ENCODE measurements at places on chromosomes 16 and 17. TPM values are rescaled to one million over a fixed set of nuclear protein-coding genes. Genes with fewer than 3 reads are reported as not detected.

- no peak for DNase-seq
These were observed 10.0 kb upstream of the ZFP3 start for GRCh38 chr17:5068236-5068635.

DNA sequence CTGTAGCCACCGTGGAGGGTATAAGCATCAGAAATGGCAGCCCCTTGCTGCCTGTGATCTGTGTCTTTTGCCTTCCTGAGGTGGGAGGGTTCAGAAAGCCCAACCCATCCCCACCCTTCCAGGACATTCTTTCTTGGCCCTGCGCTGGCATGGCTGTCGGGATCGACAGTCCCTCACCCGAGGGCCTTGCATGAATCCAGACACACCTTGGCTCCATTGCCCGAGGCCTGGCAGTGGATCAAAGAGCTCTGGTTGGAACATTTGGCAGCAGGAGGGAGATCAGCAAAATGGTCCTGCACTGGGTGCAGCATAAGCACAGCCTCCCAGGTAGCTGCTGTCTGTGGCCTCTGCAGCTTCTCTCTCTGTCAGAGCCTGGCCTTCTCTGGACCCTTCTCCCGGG lies 246.6 kb upstream of the MAF start:
- DNase-seq: no peak

GRCh38 chr16:85983064-85983463 lies 84.1 kb downstream of the IRF8 start:
- no peak for DNase-seq

DNA sequence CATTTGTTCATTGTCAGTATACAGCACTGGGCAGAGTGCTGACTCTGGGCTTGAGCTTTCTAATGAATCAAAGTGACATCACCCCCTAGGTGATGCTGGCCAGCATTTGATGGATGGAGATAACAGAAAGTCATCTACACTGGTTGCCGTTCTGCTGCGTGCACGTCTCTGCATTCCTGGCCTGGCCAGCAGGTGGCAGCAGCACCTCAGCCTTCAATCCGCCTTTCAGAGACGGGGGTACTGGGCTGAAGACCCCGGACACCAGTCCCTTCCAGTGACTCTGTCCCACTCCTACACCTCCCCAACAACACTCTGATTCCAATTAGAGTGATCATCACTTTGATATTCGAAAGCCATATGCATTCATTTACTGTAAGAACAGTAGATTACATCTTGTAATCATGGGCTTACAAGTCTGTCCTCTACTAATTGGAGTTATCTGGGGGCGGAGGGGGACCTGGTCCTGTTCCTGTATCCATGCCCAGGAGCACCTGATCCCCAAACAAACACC lies 6.0 kb downstream of the CPSF4L start:
- peak; percentile 42 for DNase-seq

The SP6 gene
- 1.6 TPM for total RNA-seq

GRCh38 chr16:29011112-29011511 lies 26.3 kb downstream of the LAT start:
- DNase-seq: no peak

The SLC35G6 gene
- total RNA-seq: not detected

- DNase-seq: peak; percentile 32
These were observed 38.6 kb upstream of the SLFN13 start for GRCh38 chr17:35486920-35487732.

DNA sequence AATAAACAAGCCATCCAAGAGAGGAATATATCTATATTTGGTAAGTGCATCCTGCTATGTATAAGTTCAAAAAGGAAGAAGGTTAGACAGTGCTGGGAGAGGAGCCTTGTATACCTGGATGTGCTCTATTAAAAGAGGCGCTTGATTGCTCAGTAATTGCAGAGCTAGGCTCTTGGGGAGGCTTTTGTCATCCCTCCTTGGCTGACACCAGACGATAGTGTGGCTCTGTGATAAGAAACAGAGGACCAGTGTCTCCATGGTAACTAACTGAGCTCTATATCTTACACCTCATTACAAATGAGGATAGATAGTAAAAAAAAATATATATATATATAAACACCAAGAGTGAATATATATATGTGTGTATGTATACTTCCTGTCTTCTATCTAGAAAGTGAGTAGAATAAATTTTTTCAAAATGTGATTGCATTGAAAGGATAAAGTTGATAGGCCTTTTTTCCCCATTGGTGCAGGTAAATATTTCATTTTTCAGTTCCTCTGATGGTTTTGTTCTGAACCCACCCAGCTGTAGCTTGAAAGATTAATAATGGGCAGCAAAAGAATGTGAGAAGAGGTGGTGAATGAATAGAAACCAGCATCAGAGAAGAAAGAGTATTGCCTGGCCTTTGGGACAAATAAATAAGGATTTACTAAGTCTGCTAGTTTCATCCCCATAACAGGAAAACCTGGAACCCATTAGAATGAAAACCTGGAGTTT lies 303.7 kb downstream of the ZFHX3 start:
- DNase-seq: no peak

The DLX4 gene
- total RNA-seq: 0.28 TPM

The TBC1D26 gene
- not detected for total RNA-seq

The CCL17 gene
- total RNA-seq: not detected

The SLC38A8 gene
- total RNA-seq: not detected

The SRCIN1 gene
- 3.9 TPM for total RNA-seq

The DNAJC7 gene
- 96.4 TPM for total RNA-seq

DNA sequence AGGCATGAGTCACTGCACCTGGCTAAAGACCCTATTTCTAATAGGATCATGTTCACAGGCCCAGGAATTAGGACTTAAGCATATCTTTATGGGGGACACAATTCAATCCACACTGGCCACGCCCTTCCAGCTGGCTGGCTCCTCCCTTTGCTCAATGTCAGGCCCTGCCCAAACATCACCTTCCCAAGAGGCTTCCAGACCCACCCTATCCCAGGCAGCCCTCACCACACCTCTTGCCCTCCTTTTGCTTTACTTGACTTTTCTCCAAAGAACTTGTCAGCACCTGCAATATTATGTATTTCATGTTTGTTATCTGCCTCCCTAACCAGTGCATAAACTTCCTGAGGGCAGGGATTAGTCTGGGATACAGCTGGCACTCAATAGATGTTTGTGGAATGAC lies 109.6 kb upstream of the CDH5 start:
- no peak for DNase-seq

GRCh38 chr16:79601931-79602627 lies 1.5 kb upstream of the MAF start:
- peak; percentile 83 for DNase-seq

The KRTAP9-4 gene
- not detected for total RNA-seq

The KRT222 gene
- total RNA-seq: 2.1 TPM

- DNase-seq: peak; percentile 68
These were observed 115.3 kb downstream of the SLC39A11 start for GRCh38 chr17:72976971-72977770.

The TNFRSF13B gene
- total RNA-seq: not detected

GRCh38 chr16:11379420-11379819 lies 34.2 kb downstream of the RMI2 start:
- DNase-seq: peak; percentile 65

- no peak for DNase-seq
These were observed 8.7 kb downstream of the USB1 start for GRCh38 chr16:58009856-58010416.

- DNase-seq: peak; percentile 88
These were observed 3.1 kb upstream of the SETD6 start for GRCh38 chr16:58511933-58512815.

DNA sequence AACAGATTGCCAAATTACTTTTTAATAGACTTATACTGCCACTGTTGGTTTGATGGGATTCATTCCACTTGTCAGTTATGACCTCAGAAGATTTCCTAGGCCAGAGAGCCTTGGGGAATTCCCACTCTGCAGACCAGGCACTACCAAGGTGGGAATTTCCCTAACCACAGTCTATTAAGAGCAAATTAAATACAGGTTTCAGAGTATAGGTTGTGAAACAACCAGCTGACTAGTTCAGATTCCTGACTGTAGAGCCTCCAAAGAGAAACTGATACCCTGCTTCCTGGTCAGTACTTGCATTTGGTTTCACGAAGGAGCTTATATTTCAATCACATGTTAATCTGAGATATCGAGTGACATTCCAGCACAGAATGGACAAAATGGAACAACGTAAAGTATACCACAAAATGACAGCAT lies 186.5 kb downstream of the STX8 start:
- DNase-seq: no peak

- no peak for DNase-seq
These were observed 8.1 kb downstream of the ITGB4 start for GRCh38 chr17:75729351-75729750.

The CHST5 gene
- 0.68 TPM for total RNA-seq

The GP1BA gene
- total RNA-seq: not detected

- DNase-seq: no peak
These were observed 54.5 kb downstream of the GTF3C1 start for GRCh38 chr16:27495191-27495590.

DNA sequence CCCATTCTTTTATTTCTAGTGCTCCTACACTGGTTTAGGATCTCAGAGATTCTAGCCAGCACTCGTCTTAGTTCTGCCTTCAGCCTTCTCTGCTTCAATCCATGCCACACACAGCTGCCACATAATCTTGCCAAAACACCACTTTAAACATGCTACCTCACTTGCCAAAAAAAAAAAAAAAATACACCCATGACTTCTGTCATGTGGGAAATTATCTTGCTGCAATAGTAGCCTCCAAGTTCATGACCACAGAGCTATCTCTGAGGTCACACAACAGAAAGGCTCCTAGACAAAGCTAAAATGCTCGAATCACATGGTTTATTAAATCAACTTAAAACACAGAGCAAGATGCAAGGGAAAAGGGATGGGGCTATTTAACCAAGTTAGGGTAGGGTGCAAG lies 18.1 kb downstream of the FZD2 start:
- no peak for DNase-seq

The ZNF19 gene
- 3.3 TPM for total RNA-seq

DNA sequence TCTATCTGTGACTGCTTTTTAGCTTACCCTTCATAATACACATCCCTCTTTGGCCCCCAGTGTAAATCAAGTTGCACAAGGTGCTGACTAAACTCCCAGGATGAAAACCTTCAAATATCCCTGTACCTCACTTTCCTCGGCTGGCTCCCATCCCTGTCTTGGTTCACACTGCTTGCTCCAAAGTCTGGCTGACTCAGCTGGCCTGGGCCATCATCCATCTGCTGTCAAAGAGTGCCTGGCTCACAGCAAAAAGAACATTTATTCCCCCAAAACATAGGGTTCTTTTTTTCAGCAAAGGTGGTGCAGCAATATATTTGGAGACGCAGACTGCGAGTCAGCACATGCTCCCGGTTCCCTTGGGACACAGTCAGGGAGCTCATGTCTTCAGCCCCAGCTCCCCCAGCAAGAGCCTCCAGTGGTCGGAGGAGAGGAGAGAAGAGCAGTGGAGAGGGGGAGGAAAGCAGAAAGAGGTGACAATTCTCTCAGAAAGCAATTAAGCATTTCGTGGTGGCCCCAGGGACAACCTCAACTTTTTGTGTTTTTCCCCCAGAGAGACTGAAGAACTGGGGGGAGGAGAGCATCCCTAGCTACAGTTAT lies 26.1 kb downstream of the GPR142 start:
- DNase-seq: peak; percentile 66

GRCh38 chr16:11841026-11841425 lies 10.3 kb downstream of the RSL1D1 start:
- DNase-seq: no peak

GRCh38 chr16:67035364-67035763 lies 6.4 kb downstream of the CBFB start:
- DNase-seq: no peak

- no peak for DNase-seq
These were observed 3.8 kb upstream of the NEUROD2 start for GRCh38 chr17:39611401-39612112.

The MYO19 gene
- total RNA-seq: 14.3 TPM

- DNase-seq: no peak
These were observed 33.1 kb downstream of the CACNG3 start for GRCh38 chr16:24289166-24289700.

GRCh38 chr17:49223517-49224197 lies 6.9 kb downstream of the PHOSPHO1 start:
- peak; percentile 72 for DNase-seq

The PRSS36 gene
- 6.0 TPM for total RNA-seq

- DNase-seq: no peak
These were observed 19.3 kb downstream of the ANKFN1 start for GRCh38 chr17:56172517-56172982.

GRCh38 chr16:51756447-51757123 lies 605.5 kb upstream of the SALL1 start:
- DNase-seq: no peak

DNA sequence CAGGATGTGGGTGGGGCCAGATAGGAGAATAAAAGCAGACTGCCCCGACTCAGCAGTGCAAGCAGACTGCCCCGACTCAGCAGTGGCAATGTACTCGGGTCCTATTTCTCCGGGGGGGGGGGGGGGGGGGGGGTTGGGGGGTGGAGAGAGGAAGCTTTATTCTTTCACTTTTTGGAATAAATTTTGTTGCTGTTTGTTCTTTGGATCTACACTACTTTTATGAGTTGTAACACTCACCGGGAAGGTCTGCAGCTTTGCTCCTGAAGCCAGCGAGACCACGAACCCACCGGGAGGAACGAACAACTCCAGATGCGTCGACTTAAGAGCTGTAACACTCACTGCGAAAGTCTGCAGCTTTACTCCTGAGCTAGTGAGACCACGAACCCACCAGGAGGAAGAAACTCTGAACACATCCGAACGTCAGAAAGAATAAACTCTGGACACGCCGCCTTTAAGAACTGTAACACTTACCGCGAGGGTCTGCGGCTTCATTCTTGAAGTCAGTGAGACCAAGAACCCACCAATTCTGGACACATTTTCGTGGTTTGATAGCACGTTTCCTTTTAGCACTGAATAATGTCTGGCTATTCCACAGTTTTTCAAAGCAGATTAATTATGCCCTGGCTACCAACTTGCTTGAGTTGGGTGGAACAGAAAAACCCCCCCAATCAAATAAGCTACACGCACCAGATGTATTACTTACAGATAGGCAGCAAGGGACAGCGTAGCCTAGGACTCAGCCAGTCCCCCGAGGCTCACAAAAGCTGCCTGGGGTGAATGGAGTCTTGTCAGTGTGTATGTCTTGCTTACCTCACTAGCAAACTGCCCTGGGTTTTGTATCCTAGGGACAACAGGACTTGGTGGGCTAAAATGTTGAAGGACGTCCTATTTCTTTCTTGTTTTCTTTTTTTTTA lies 11.9 kb downstream of the FZD2 start:
- DNase-seq: no peak

GRCh38 chr16:25031132-25031440 lies 15.9 kb upstream of the ARHGAP17 start:
- no peak for DNase-seq

The CACNG5 gene
- total RNA-seq: not detected

GRCh38 chr16:85138825-85139627 lies 26.8 kb upstream of the CIBAR2 start:
- no peak for DNase-seq

DNA sequence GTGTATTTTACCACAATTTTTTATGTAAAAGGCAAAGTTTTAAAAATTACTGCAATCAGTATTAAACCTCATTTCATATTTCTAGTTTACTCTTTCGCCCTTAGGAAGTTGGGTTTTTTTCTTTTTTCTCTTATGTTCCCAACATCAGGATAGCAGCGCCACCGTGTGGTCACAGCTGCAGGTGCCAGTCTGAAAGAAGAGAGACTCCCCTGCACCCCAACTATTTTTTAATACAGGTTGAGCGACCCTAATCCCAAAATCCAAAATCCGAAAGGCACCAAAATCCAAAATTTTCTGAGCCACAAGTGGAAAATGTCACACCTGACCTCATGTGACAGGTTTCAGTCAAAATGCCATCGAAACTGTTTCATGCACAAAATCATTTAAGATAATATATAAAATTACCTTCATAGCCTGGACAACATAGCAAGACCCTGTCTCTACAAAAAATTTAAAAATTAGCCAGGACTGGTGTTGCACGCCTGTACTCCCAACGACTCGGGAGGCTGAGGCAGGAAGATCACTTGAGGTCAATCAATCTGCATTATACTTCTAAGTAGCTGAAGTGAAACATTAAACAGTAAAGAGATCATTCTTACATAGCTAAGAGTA lies 21.8 kb upstream of the ASGR2 start:
- DNase-seq: peak; percentile 82
